NCI-H774 (cell line): ENCODE measurements at places on chromosomes 7 and 10.

DNA sequence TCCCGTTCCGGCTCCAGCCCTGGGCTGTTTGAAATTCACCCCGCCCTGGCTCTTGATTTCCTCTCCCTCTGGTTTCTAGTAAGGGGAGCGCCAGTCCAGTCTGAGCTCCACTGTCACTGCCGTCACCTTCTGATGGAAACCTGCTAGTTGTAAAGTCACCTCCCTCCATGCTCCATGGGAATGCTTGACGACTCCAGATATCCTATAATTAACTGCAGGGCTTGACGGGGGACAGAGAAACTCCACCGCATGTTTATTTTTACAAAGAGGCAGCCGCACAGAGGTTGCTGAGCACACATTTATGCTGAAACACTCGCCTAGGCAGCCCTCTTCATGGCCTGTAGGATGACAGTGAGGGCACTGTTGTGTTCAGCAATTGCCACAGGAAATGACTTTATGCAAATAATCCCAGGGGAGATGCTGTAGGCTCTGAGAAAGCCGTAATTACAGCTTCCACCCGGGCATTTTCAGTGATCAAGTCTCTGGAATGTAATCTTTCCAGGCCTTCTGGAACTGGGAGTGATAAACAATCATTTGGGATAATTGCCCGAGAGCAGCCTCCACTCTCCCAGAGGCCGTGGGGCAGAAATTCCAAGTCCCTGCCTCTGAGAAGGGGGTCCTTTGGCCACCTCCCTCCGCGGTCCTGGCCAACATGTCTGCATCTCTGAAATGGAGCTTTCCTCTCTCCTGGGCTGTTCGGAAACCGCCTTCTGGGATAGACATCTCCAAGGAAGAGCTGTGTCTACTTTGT is 300.5 kb downstream of the KLF6 start:
- no peak for DNase-seq

GRCh38 chr7:1444214-1444924 is 14.9 kb downstream of the MICALL2 start:
- no peak for DNase-seq

DNA sequence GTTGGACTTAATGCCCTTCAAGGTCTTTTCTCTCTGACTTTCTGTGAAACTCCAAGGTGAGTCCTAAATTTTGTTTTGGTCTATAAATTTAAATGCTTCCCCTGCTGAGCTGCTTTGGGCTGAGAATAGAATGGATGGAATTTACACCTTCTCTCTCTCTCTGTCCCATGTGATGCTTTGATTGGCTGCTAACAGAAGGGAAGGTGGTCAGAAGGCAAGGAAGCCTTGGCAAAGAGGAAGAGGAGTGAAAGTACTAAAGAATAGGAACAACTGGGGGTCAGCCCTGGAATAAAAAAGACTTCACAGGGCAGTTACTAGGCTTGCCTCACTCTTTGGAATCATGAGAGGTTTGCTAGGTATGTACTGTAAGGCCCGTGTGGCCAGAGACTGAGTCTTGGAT is 260.2 kb downstream of the AUTS2 start:
- no peak for DNase-seq

- no peak for DNase-seq
Measured at GRCh38 chr10:49766484-49766883, 4.4 kb upstream of the OGDHL start.

DNA sequence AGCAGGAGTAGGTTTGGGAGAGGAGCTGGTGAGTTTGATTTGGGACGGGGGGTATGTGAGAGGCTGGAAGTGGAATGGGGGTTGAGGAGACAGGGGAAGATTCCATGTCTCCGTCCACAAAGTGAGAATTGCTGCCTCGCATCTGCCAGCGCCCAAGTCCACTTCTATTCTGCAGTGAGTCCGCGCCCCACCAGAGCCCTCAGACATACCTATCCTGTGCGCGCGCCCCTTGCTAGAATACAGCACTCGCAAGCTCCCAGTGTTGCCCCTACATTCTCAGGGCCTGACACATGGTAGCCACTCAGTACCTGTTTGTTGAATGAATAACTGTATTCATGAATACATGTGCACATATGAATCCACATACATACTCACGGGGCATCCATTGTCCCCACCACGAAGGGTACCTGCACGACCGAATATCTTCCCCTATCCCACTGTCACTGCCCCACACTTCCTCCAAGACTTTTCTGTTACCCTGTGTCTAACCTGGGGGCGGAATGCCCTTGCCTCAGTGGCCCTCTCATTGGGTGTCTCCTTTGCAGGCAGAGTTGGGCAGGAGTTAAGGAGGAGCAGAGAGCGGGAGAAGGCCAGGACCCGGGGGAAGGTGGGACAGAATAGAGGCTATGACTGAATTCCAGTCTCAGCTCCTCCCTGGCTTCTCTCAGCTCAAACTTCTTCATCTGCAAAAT is 19.9 kb downstream of the POLL start:
- DNase-seq, result no peak

- DNase-seq, result no peak
Measured at GRCh38 chr10:12448729-12449391, 99.5 kb downstream of the CAMK1D start.

DNA sequence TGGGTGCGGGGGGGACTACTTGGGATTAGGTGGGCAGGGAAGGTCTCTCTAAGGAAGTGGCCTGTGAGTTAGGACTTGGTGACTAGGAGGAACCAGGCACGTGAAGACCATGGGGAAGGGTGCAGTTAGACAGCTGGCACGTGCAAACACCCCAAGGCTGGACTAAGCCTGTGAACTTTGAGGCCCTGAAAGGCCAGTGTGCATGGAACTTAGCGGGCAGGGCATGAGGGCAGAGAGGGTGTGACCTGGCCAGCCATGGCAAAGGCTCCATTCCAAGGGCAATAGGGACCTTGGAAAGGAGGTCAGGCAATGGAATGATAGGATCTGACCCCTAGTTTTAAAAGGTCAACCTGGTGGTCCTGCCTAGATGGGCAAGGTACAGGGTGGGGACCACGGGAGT is 158.4 kb upstream of the PCBD1 start:
- no peak for DNase-seq

GRCh38 chr7:6198689-6199595 is 73.5 kb downstream of the CYTH3 start:
- no peak for DNase-seq

DNA sequence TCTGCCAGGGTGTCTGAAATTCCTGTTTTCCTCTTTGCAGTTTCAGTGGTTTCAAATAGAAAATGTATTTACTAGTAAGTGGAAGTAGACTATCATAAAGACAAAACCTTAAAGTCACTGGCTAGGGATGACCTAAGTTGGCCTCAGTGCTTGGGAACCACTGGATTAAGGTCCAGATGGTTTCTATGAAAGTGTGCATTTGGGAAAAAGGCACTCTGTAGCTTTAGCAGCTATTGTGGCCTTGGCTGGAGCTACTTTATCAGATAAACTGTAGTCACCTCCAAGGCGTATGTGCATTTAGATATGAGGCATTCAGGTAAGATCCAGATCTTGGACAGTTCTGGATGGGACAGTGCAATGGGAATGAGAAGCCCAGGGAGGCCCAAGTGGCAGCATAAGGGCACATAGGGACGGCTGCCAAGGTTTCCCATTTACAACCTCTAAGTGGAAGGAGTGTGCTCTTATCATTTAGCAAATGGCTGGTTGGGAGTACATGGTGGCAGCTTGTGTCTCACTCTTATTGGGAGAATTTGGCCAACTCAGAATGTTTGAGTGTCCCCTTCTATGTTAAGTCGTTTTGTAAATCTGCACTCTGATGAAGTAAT is 185.6 kb downstream of the LRMDA start:
- no peak for DNase-seq

- DNase-seq, result no peak
Measured at GRCh38 chr10:71007516-71007915, 119.2 kb upstream of the PCBD1 start.

DNA sequence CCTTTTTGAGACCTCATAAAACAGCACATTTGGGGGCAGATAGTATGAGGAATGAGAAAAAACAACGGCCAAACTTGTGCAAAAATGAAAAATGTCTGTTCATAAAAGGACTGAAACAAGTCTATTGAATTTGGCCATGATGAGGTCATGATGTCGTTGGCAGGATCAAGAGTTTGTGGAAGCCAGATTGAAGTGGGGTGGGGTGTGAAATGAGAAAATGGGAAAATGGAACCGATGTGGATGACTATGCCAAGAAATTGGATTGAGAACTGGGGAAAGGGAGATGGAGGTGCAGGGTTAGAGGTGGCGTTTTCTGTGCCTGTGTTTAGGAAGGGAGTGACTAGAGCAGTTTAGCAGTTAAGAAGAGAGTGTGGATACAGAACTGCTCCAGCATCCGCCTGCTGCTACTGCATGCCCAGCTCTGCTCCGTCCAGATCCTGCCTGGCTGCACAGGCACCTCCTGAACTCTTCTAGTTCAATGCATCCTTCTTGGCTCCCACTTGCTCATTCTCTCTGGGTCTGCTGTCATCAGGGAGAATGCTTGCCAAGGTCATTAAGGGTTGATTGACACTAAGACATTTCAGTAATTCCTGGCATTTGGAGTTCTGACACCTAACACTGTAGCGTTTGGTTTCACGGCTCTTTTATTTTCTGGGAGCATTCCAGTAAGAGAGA is 111.9 kb downstream of the GALNT17 start:
- no peak for DNase-seq

- DNase-seq, result no peak
Measured at GRCh38 chr7:126667742-126668366, 584.9 kb downstream of the GRM8 start.

GRCh38 chr7:55240418-55241142 is 124.6 kb upstream of the LANCL2 start:
- DNase-seq, result no peak

DNA sequence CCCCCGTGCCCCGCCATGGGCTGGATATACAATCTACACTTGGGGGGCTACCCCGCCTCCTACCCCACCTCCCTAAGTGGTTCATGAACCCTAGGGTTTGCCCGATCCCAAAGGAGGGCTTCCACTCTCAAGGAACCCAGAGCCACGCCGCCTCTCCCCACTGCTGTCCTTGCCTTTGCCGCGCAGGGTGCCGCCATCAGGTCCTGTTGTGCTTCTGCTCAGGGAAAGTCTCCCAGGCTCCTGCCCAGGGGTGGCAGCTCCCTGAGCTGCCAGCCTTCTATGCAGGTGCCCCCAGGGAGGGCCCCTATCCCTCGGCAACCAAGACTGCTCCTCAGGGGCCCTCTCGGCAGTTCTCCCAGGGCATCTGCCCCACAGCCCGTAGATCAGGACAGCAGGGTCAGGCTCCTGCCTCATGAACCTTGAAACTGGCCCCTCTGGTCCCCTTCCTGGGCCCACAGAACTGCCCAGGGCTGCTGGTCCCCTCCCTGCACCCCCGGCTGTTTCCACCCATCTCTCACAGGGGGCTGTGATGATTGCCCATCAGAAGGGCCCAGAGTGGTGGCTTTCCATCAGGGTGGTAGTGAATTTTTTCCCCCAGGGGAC is 13.0 kb upstream of the PCBD1 start:
- no peak for DNase-seq
